ENCODE measurements at places on chromosomes 6 and 20. TPM values are rescaled to one million over a fixed set of nuclear protein-coding genes. Genes with fewer than 3 reads are reported as not detected.

- DNase-seq = no peak
Measured at GRCh38 chr6:84448331-84448730, 220.9 kb upstream of the CEP162 start.

DNA sequence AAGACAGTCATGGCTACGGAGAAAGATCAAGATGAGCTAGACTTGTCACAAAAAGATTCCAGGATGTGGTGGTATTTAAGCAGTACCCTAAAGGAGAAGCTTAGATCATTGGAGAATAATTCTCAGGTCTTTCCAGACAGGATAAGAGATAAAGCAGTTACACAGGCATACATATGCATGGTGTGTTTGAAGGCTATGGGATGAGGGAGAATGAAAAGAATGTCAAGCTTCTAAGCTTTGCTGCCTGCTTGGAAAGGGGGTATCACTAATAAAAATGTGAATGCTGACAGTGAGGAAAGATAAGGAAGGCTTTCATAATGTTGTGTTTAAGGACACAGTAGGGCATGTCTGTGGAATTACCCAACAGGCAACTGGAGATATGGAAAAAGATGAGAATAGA, 28.1 kb downstream of the RWDD2A start:
- DNase-seq = no peak

DNA sequence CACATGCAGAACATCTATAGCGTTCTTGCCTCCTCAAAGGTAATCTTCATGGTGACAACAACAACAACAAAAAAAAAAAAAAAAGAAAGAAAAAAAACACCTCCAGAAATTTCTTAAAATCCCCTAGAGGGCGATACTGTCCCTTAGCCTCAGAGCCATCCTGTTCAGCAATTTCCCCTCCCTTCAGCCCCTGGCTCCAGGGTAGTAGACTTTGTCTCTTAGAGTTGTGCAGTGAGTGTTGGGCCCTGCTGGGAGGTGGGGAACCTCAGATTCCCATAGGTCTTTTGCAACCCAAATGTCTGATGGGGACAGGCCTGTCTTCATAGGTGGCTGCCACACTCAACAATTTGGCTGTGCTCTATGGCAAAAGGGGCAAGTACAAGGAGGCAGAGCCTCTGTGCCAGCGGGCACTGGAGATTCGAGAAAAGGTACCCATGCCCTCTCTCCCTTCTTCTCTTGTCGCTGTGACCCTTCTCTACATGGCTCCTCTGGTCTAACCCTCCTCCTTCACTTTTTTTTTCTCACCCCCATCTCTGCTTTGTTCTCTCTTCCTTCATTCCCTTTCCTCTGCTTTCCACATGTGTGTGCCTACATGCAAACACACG, 6.0 kb upstream of the PTK7 start:
- DNase-seq = no peak

DNA sequence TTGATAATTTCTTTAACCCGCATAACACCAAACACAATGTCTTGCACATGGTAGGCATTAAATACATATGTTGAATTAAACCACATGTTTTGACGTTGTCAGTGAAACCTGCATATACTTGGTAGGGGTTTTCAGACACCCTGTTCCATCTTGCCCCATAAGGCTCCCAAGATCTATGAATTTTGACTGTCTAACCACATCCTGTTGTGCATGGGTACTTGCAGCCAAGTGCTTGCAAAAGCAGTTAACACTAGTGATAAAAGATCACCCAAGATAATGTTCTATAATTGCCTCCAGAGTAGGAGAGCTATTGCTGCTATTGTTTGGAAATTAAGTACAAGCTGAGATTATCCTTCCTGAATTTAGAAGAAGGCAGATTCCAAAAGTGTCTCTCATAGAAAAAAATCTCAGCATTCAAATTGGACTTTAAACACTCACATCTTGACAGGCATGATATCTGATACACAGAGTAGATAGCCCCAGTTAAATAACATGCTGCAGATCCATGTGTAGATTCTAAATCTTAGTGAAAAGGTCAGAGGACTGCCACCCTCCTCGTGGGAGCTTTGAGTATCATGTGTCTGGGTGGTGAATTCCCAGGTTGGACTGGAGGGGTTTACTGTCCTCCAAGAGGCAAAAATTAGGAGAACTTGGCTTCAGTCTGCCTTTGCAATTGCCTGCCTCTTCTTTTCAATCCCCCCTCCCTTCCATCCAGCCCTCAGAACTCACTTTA, 25.8 kb upstream of the CCN6 start:
- no peak for DNase-seq

Gene HTR1B
- polyA plus RNA-seq = 0.09 TPM

Gene ESR1
- polyA plus RNA-seq = 4.5 TPM

Gene EBF4
- 4.9 TPM for polyA plus RNA-seq

DNA sequence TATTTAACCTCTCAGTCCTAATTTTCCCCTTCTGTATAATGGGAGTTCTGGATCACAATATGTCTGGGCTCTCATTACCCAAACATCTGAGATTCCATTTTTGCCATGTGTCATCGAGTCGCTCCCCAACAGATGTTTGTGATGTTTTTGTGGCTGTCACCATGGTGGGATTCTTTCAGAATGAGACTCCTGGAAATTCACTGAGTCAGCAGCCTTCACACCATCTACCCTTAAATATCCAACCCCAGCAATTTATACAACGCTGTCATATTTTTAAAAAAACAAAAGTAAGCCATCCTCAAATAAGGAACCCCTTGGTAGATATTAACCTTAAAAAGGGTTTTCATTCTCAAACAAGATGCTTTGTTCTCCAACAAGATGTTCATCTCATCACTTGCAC, 20.9 kb downstream of the NRSN1 start:
- no peak for DNase-seq

GRCh38 chr6:118881440-118882313, 12.3 kb upstream of the ASF1A start:
- DNase-seq = no peak

DNA sequence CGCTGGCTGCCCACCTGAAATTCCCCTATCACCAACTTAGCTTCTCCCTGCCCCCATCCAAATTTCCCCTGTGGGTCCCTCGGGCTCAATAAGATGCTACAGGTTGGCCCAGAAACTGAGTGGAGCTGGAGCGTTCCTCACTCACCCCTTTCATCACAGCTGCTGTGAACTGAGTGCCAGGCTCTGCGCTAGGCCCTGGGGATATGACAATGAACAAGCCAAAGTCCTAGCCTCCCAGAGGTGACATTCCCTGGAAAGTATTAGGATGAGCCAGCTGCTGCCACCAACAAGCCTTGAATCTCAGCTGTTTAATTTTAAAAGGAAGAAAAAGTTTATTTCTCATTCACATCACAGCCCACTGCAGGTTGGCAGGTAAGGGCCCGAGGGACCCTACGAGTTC, 86.6 kb upstream of the EYA2 start:
- DNase-seq = no peak

Gene BMP2
- 4.8 TPM for polyA plus RNA-seq

Gene SLC22A2
- 0.44 TPM for polyA plus RNA-seq

- DNase-seq = no peak
Measured at GRCh38 chr20:48295966-48296421, 510.7 kb upstream of the SULF2 start.

- DNase-seq = no peak
Measured at GRCh38 chr6:169627736-169628607, 73.9 kb downstream of the WDR27 start.

DNA sequence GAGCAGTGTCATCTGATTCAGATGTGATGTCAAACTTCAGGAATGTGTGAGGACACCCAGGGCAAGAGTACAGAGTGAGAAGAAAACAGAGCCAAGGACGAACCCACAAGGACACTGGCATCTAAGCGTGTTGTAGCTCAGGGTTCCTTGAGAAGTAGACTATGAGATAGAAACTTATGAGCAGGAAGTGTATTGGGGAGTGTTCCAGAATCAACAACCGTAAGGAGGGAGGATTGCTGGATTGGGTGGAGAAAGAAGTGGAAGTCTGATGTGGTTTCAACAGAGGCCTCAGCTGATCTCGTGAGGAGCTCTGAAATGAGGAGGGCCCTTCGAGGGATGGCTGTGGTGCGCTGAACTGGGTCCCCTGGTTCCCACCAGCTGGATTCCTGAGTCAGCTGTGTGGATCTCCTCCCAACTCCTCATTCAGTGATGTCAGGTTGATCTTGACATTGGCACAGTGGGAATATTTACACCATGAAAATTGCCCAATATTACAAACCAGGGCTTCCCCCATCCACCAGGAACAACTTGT, 25.7 kb upstream of the IGF2R start:
- DNase-seq = no peak

- no peak for DNase-seq
Measured at GRCh38 chr6:61949971-61950370, 336.1 kb downstream of the KHDRBS2 start.

Gene RBM24
- 313 TPM for polyA plus RNA-seq

DNA sequence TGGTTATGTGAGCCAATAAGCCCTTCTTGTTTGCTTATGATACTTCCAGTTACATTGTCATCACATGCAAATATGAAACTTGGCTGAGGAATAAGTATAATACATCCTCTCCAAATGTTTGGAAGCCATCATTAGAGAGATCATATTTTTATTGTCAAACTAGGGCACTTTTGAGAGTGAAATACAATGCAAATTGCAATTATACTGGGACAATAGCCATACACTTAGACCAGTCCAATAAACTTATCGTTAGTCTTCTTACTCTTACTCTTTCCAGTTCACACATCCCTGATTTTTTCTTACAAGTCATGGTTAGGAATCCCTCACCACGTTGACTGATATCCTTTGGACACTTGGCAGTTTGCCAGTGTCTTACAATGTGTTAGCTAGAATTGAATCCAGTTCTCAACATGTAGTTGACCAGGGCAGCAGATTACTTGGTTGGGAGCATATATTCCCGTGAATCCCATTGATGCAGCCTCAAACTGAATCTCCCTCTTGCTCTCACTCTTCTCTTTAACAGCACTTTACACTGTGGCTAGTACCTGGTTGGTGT, 519.7 kb upstream of the ID4 start:
- no peak for DNase-seq

Gene ELOVL4
- 2.1 TPM for polyA plus RNA-seq

- DNase-seq = no peak
Measured at GRCh38 chr20:25487975-25488374, 80.5 kb downstream of the GINS1 start.

DNA sequence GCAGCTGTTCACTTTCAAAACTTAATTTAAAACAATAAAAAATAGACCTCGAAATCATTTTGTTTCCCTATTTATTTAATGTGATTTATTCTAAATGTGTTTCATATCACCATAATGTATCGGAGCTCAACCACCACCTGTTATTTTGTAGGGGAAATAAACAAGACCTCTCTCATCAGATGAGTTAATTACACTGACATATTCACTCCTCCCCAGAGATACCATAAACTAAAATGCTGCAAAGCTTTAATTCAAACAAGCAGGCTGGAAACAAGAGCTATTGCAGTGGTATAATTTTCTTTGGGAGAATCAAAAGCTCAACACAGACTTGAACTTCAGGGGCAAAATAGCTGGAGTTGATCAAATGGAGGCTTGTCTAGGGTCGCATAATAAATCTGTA, 303.5 kb upstream of the TSHZ2 start:
- DNase-seq = no peak

GRCh38 chr6:18477301-18477941, 90.3 kb downstream of the RNF144B start:
- DNase-seq = peak; percentile 4

GRCh38 chr6:129749749-129750120, 39.8 kb upstream of the ARHGAP18 start:
- DNase-seq = no peak

Gene NRSN1
- not detected for polyA plus RNA-seq

Gene CARMIL1
- 3.7 TPM for polyA plus RNA-seq

Gene PACSIN1
- polyA plus RNA-seq = 0.97 TPM

GRCh38 chr20:48912065-48912464, 9.4 kb upstream of the ARFGEF2 start:
- no peak for DNase-seq

- DNase-seq = no peak
Measured at GRCh38 chr6:37647765-37648085, 50.0 kb downstream of the MDGA1 start.

Gene DPPA5
- polyA plus RNA-seq = not detected

- DNase-seq = no peak
Measured at GRCh38 chr20:60138256-60139220, 180.3 kb downstream of the CDH26 start.

Gene BTN1A1
- 0.13 TPM for polyA plus RNA-seq

Gene VWA7
- 1.8 TPM for polyA plus RNA-seq

DNA sequence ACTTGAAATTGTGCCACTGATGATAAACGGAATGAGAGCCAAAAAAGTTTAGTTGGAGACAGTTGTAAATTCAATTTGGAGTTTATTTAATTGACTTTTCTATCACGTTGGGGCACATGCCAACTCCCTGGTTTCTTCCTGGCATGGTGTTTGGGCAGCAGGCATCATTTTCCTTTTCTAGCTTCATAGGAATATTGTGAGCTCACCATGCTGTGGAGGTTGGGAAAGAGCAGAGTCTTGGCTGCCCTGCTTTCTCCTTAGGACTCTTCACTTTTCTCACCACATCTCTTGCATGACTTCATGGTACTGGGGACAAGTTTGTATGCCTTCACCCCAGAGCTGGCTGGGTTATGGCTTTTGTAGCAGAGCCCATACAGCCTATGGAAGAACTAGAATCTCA, 6.4 kb downstream of the SCAND1 start:
- no peak for DNase-seq

DNA sequence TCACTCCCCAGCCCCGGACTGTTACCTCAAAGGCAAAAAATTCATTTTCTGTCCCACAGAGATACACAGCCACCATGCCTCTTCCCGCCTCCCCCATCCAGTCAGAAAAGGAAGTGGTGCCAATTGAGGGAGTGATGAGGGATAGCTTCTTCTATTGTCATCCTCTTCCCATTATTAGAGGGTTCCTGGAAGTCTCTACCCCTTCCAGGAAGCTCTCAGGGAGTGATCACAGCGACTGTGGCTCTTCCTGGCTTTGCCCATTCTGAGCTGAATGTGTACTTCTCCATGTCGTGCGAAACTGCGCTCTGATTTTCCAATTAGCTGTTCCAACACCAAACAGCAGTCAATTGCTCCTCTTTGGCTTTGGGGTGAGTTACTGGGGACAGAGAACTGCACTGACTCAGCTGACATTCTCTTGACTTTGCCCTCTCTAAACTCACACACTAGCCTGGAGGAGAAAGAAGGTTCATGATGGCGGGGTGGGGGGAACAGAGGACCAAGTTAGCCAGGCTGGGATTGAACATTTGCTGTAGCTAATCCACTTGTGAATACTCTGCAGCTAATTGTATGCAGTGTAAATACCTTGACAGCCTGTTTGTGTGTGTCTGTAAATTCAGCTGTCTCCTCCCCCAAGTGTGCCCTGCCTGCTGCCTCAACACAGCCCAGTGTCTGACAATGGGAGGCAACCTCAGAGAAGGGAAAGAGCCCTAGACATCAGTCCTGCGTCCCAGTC, 2.4 kb upstream of the MDGA1 start:
- no peak for DNase-seq

Gene TDRD6
- polyA plus RNA-seq = not detected

Gene TFAP2A
- polyA plus RNA-seq = 0.35 TPM
